Left colon (tissue), 2 donors: ENCODE measurements at places on chromosomes 2 and 18. TPM values are rescaled to one million over a fixed set of nuclear protein-coding genes. Genes with fewer than 3 reads are reported as not detected.

PMAIP1 gene
- 1.8 TPM for total RNA-seq

FBXO36 gene
- total RNA-seq: 1.6 TPM

ERBB4 gene
- total RNA-seq: 0.70 TPM

RAPGEF4 gene
- total RNA-seq: 2.3 TPM

DNA sequence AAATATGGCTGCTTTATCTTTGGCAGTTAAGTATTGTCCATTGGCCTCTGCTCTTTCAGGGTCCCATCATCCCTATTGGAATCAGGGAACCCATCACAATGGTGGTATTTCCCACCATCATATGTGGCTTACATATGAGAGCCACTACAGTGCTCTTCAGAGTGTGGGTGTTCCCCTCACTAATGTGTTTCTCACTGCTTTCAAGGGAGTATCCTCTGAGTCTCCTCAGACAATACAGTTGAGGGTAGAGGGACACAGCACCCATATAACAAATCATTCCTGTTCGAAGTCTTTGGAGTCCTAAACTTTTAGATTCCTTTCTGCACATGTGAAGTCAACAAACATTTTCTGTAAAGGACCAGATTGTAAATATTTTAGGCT, 48.8 kb upstream of the DNAJC10 start:
- no peak for DNase-seq

DNA sequence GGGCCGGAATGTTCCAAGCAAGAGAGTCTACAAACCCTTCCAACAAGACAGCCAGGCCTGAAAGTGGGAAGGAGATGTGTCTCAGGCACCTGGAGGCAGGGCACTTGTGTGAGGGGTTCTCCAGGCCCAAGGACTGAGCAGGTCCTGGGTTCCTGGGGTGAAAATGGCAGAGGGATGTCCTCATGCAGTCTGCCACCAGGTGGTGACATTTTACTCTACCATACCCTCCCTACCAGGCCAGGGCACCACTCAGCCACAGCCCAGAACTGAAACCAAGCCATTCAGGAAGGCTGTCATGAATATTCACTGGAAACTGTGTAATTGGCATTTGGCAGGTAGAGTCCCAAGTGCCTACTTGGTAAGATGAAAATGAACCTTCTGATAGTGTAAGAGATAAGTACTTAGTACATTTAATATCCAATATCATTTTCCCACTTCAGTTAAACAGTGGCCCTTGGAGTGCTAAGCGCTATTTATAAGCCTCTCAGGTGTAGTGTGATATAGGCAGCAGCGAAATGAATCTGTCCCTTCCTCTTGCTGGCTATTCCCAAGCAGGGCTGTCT, 185.1 kb downstream of the MYO5B start:
- peak; percentile 69 for DNase-seq

GRCh38 chr2:205477016-205477705, 205.1 kb upstream of the NRP2 start:
- no peak for DNase-seq

DNA sequence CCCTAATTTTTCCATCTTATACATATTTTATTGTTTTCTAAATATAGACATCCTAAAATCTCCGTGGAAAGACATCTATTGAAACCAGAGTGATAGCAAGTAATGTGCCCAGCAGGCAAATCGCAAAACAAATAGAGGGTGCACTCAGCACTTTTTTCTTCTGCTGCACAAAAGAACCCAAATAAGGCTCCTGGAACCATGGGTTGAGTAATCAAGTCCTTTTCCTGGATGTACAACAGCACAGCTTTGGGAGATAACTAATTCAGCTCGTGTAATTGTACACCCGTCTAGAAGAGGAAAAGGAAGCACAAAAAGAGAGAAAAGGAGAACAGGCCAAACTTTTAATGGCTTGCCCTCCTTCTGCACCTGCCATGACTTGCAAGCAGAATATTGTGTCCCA, 126.9 kb upstream of the TLK1 start:
- DNase-seq: no peak

- DNase-seq: no peak
Observed at GRCh38 chr2:65370387-65371073, 61.9 kb downstream of the SPRED2 start.

- no peak for DNase-seq
Observed at GRCh38 chr2:204608237-204608939, 63.1 kb downstream of the PARD3B start.

- DNase-seq: no peak
Observed at GRCh38 chr2:233165543-233165894, 86.0 kb upstream of the ATG16L1 start.
